ENCODE measurements at places on chromosomes 2 and 18. TPM values are rescaled to one million over a fixed set of nuclear protein-coding genes. Genes with fewer than 3 reads are reported as not detected.

Gene IL37
- not detected for total RNA-seq

Gene TDRD15
- not detected for total RNA-seq

Gene DSC2
- total RNA-seq: under 0.01 TPM

Gene IL1F10
- not detected for total RNA-seq

Gene PDE1A
- total RNA-seq: 6.7 TPM

Gene TUBA3E
- total RNA-seq: not detected

Gene SCYGR4
- not detected for total RNA-seq

Gene HJURP
- total RNA-seq: 5.8 TPM

Gene ICA1L
- 4.6 TPM for total RNA-seq

Gene CFAP65
- total RNA-seq: not detected

Gene INO80C
- total RNA-seq: 1.5 TPM

Gene LGALSL
- total RNA-seq: 3.1 TPM

Gene LYG1
- 0.50 TPM for total RNA-seq

Gene GRB14
- 0.26 TPM for total RNA-seq

Gene DNER
- 0.26 TPM for total RNA-seq

Gene TMEM169
- total RNA-seq: 0.26 TPM

Gene GAL3ST2
- not detected for total RNA-seq

Gene FSHR
- not detected for total RNA-seq

Gene KCNJ3
- total RNA-seq: not detected

Gene SERPINB4
- total RNA-seq: not detected

Gene HTR2B
- total RNA-seq: 92.5 TPM

Gene CD28
- total RNA-seq: not detected

Gene CENPA
- 1.8 TPM for total RNA-seq

Gene KCTD1
- 7.4 TPM for total RNA-seq

Gene TMEM198
- 0.77 TPM for total RNA-seq

Gene METTL5
- 50.9 TPM for total RNA-seq

Gene PLCL1
- total RNA-seq: 0.83 TPM

Gene LYPD1
- 0.17 TPM for total RNA-seq

Gene PLEK
- not detected for total RNA-seq

Gene DSEL
- 157 TPM for total RNA-seq

Gene MBD1
- 53.3 TPM for total RNA-seq

Gene GKN1
- total RNA-seq: not detected

Gene SLC5A7
- not detected for total RNA-seq

Gene AMER3
- not detected for total RNA-seq

Gene FABP1
- total RNA-seq: not detected

Gene CFC1
- not detected for total RNA-seq

Gene PRPF40A
- 105 TPM for total RNA-seq

Gene CRYBA2
- total RNA-seq: not detected

Gene DLX1
- total RNA-seq: not detected

Gene NT5DC4
- total RNA-seq: not detected

Gene FNDC4
- 18.3 TPM for total RNA-seq

Gene LPIN1
- 149 TPM for total RNA-seq

Gene SPAST
- 22.6 TPM for total RNA-seq

Gene ABCG5
- total RNA-seq: not detected

Gene IL1R1
- 110 TPM for total RNA-seq

Gene POTEJ
- total RNA-seq: not detected

Gene NEURL3
- total RNA-seq: not detected
